ENCODE measurements at places on chromosomes 16 and 17. TPM values are rescaled to one million over a fixed set of nuclear protein-coding genes. Genes with fewer than 3 reads are reported as not detected.

The OMG gene
- not detected for total RNA-seq

GRCh38 chr17:64028874-64029464 is 8.5 kb upstream of the ICAM2 start:
- peak; percentile 73 for DNase-seq

DNA sequence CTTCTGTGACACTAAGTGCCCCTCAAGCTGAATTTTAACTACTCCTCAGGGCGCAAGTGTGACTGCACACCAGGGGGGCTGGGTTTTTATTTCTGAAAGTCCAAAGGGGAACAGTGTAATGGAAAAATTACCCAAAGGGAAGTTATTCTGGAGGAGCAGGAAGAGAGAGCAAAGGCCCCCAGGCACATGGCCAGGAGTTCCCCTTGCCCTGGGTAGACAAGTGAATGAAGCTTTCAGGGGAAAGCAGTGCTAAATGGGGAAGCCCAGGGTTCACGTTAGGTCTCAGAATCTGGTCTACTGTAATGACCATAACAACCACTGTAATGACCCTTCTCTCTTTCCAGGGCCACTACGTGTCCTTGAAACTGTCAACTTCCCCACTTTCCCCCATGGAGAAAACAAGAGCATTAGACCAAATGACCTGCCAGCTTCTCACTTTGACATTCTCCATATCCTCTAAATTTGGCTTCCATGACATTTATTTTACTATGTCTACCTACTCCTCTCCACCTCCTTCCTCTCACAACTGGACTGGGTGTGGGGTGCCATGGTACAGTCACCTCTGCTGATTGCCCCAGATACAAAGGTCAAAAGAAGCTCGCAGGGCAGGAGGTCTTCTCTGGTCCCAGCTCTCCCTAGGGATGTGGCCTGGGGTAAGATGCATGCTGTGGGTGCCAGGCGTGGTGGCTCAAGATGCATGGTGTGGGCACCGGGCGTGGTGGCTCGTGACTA is 34.1 kb upstream of the MMP2 start:
- DNase-seq, result no peak

- peak; percentile 89 for DNase-seq
These were observed 4.0 kb downstream of the MAFG start for GRCh38 chr17:81923302-81924260.

DNA sequence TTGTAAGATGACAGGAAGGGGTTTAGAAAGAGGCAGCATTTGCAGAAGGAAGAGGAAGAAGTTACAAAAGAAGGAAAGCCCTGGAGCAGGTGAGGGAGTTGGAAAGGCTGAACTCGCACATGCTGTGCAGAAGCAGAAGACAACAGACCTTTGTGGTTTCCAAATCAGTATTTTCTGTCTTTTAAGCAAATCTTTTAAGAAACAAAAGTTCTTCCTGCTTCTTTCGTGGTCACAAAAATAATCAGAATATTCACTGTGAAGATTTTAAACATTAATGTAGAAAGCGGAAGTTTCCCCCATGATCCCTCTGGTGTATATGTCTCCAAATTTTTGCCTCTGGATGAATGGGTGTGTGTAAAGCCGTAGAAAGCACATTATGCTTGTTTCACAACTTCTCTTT is 25.8 kb downstream of the ZNRF1 start:
- no peak for DNase-seq
